Activated naive CD4-positive, alpha-beta T cell treated with anti-CD3 and anti-CD28 coated beads, Interleukin-2, amount 50 U/mL, for 72 hours (primary cell): ENCODE measurements at places on chromosomes 5 and 9.

- DNase-seq = no peak
Measured at GRCh38 chr9:131728961-131729360, 10.9 kb downstream of the RAPGEF1 start.

DNA sequence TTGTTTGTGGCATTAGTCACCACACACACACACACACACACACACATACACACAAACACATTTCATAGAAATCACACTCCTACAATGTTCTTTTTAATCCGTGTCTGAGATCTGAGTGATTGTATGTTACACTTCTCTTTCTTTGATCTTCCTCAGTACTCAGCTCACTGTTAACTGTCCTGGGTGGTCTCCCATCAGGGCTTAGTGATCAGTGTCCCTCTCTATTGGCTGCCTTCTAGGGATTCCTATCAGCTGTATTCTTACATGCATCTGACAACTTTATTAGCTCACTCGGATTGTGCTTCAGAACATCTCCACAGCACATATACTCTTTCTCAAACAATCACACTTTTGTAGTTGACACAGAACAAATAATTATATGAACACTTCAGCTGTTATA, 170.2 kb upstream of the POU5F2 start:
- no peak for DNase-seq

- DNase-seq = peak; percentile 79
Measured at GRCh38 chr5:138491669-138492559, 26.6 kb downstream of the EGR1 start.

- DNase-seq = no peak
Measured at GRCh38 chr9:116870566-116870965, 183.5 kb downstream of the TRIM32 start.

DNA sequence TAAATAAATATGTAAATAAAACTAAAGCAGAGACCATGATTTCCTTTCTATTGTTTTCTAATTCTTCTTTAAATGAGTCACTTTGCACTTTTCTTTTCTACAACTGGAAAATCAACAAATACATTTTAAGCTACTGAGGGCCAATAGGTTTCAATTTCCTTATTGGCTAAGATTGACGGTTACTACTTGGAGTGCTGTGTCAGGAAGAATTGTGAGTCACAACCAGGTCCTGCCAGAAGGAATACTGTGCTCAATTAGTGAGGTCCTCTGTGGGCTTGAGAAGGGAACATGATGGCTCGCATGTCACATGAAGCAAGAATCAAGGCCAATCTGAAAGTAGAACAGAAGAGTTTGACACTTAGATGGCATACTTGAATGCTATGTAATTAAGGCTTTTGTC, 110.8 kb downstream of the HMHB1 start:
- DNase-seq = no peak

DNA sequence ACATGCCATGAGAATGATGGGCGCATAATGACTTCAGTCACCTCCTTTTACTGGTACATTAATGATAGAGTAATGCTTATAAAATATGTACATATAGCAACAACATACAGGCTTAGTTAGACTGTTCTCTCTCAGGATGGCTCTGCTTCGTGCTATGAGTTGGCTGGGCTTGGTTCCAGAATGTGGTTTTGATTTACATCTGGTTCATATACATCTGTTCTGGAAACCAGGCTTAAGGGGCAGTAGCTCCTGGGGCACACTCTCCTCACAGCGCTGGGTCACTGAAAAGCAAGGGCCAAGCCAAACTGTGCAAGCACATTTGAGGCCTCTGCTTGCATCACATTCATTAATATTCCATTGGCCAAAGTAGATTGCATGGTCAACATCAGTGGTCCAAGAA, 44.9 kb downstream of the PCSK1 start:
- no peak for DNase-seq

DNA sequence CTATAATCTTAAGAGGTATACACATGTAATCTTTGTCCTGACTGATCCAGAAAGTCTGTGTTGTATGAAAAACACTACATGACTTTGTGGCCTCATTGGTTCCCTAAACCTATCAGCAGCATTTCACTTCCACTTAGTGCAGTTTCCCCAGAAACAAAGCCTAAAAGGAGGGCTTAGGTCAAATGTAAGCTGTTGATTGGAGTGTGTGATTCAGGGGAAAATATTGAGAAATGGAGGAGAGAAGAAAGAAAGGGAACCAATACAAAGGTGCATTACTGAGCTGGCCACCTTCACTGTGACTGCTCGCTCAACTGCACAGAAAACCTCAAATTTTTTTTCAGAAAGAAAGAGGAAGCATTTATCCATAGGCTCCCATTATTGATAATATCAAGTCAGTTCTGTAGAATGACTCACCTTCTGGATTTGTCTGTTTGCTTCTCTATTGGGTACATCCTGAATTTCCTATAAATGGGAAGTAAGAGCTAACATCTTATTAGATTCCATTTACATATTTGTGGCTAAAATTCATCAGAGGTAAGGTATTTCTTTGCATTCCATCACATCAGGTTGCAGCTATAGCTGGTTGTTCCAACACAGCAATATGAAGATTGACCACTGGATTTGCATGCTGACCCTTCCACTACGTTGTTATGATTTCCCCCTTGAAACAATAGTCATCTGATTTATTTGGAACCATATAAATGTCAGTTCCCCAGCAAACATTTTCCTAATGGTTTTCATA, 10.3 kb upstream of the FST start:
- DNase-seq = no peak

DNA sequence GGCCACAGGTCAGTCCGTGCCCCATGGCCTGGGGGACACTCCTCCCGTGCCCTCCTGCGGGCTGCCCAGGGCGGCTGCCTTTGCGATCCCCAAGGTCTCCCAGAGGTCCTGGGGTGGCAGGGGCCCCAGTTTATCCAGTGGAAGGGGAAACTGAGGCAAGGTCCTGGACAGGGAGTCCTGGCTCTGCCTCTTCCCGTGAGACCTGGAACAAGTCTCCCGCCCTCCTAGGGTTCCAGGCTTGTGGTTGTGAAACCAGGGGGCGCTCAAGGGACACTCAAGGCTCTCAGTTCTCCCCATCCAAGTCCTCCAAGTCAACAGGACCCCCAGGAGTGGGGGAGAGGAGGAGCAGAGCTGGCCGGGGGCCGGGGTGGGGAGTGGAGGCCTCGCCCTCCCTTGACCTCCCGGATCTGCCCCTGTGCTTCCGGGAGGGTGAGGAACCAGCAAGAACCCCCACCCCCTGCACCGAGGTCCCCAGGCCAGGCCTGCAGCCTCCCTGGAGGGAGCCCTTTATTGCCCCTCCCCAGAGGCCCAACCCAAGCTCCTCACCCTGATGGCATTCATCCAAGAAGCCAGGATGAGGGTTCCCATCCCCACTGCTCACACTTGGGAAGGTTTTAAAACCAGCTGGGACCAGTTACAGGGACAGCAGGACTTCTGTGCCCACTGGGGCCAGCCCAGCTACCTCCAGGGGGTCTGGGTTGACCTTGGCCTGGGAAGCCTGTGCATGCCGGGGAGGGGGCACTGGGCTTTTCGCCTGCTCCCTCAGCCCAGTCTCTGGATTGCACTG, 24.7 kb upstream of the TMEM250 start:
- DNase-seq = no peak

DNA sequence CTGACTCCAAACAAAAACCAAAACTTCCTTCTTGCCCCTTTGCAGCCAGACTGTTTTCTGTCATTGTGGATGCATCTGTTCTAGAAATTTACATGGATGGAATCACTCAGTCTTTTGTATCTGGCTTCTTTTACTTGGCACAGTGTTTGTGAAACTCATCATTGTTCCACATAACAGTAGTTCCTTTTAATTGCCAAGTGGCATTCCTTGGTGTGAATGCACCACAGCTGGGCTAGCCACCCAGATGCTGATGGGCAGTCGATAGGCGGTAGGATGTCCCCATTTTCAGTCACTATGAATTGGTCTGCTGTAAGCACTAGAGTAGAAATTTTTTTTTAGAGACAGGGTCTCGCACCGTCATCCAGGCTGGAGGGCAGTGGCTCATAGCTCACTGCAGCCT, 6.3 kb upstream of the CLPTM1L start:
- no peak for DNase-seq

DNA sequence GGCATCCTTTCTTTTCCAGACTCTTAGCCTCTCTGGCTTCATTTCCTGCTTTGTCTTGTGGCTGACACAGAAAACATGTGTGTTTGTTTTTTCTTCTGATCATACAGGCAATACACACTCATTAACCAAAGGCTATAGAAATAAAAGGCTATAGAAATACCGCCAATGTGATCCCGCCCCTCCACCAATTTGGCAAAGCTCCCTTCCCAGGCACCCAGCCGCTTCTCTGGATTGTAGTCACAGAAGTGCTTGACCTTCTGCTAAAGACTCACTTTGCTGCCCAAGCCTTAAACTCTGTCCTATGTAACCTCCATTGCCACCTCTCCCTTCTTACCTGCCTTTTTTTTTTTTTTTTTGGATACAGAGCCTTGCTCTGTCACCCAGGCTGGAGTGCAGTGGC, 5.3 kb downstream of the TXNDC15 start:
- DNase-seq = no peak

GRCh38 chr5:56010431-56010830, 15.7 kb upstream of the IL6ST start:
- no peak for DNase-seq

DNA sequence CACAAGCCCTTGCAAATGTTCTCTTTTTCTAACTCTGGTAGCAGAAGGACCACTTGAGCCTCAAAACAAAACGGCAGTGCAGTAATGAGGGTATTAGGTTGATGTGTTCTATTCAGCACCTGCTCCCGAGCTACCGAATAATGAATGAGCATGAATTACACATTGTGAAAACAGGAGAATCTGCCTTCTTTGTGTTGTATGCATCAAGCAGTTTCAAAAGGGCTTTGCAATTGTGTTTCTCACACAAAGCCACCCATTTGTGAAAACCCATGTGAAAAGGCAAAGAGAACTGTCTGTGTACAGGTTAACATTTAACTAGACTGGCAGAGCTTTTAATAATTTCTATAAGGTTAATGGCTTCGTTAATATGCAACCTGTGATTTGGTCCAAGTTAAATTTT, 97.8 kb downstream of the STK32A start:
- no peak for DNase-seq

DNA sequence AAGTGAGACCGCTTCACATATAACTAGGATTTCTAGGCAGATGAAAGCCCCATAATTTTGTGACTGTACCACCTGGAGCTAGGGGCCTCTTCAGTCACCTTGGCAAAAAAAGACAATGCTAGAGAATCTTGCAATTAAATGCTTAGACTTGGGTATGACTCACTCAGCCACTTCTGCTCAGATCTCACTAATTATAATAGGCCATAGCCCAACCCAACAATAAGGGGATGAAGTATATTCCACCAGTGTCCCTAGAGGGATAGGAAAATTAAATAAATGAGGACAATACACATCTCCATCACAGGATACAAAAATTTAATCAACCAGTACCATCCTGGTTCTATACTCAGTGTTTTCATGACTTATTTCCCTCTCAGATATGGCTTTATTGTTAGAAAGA, 1079.9 kb upstream of the C9orf72 start:
- no peak for DNase-seq

DNA sequence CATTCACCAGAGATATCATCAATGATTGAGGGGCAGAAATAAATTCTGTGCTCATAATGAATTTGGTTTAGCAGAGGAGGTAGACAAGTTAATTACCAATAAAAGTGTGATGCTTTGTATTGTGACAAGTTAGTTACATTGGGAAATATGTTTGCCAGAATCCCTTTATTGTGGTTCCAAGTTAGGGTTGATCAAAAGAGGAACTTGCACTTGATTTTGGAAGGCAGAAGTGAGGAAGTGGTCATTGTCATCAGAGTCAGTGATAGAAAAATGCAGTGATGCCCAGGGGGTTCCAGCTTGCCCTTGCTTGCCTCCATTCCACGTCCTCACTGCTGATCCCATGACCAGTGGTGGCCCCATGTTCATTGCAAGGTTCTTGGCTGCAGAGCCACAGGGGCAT, 69.7 kb downstream of the SVEP1 start:
- no peak for DNase-seq

DNA sequence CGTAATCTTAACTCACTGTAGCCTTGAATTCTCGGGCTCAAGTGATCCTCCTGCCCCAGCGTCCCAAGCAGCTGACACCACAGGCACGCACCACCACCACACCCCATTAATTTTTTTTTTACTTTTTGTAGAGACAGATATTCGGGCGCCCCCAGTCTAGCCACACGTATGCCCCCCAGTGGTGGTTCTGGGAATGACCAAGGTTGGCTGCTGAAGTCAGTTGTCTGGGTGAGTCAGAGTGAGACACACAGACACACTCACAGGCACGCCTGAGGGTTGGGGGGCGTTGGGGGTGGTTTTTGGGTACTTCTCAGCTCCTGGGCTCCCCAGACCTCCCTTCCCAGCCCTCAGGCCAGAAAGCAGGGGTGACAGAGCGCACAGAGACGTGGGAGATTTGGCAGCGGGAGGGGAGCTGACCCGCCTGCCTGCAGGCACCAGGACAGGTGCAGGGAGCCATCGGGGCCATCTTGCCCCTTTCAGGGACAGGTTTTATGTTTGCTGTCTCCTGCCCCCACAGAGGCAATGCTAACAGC, 4.2 kb upstream of the ENTPD8 start:
- DNase-seq = peak; percentile 92

DNA sequence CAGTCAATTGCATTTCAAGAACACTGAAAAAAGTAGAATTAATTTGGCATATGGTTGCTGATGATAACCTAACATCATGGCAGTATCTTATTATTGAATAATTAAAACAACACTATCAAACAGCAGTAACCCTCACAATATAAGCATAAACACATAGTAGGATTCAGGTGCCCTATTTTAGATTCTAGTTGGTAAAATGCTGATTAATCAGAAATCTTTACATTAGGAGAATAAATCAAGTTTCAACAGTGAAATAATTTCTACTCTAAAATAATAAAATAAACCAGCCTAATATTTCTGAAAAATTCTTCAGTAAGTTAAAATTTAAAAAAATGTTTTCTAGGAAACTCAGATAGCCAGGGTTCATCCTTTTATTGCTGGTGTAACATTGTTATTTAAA, 76.4 kb upstream of the NUDT12 start:
- no peak for DNase-seq
